ENCODE measurements at places on chromosomes 3 and 15.

- peak; percentile 65 for DNase-seq
These were observed 167.3 kb downstream of the ALCAM start for GRCh38 chr3:105533960-105534359.

GRCh38 chr3:37688756-37689155 is 172.9 kb upstream of the CTDSPL start:
- no peak for DNase-seq

GRCh38 chr3:113275929-113276750 is 64.8 kb downstream of the BOC start:
- DNase-seq = peak; percentile 55

GRCh38 chr15:42704492-42704926 is 32.4 kb downstream of the CDAN1 start:
- DNase-seq = peak; percentile 69

DNA sequence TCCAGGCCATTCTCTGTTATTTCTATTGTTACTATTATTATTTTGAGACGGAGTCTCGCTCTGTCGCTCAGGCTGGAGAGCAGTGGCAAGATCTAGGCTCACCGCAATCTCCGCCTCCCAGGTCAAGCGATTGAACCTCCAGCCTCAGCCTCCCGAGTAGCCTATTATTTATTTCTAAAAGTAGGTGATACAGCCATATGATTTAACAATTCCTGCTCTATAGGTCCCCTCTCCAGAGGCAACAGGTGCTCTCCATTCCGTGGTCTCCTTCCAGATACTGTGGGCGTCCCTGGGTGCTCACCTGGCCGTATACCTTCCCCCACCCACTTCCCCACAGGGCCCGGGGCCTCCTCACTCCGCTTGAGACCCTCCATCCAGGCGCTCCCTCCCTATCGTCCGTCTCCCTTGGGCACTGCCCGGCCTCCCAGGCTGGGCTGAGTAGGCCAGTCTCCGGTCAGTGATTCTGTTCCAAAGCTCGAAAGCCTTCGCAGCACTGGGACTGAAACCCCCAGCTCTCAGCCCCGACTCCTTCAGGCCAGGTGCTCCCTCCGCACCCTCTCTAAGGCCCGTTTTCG is 708 bp upstream of the PTPN23 start:
- DNase-seq = no peak

GRCh38 chr3:2706144-2706835 is 403.9 kb downstream of the IL5RA start:
- DNase-seq = no peak

All from iris pigment epithelial cell (primary cell).